Stimulated activated CD8-positive, alpha-beta memory T cell treated with anti-CD3 and anti-CD28 coated beads, Interleukin-2, amount 100 ng/mL, for 1 hour (primary cell): ENCODE measurements at places on chromosomes 6 and 20.

DNA sequence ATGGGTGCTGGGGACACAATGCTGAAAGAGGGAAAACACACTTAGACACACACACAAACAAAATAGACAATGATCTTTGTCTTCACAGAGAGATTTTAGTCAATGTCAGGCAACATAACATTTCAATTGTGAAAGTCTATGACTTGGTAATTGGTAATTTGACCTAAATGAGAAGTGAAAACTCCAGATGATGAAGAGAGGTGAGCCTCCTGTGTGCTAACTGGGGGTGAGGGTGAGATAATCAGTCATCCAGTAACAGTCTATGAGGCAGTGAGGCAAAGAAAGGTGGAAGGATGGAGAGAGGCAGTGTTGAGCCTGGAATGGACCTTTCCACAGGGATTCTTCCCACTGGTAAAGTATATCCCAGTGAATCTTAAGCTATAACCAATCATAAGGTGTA is 744.2 kb downstream of the MAFB start:
- DNase-seq: no peak

DNA sequence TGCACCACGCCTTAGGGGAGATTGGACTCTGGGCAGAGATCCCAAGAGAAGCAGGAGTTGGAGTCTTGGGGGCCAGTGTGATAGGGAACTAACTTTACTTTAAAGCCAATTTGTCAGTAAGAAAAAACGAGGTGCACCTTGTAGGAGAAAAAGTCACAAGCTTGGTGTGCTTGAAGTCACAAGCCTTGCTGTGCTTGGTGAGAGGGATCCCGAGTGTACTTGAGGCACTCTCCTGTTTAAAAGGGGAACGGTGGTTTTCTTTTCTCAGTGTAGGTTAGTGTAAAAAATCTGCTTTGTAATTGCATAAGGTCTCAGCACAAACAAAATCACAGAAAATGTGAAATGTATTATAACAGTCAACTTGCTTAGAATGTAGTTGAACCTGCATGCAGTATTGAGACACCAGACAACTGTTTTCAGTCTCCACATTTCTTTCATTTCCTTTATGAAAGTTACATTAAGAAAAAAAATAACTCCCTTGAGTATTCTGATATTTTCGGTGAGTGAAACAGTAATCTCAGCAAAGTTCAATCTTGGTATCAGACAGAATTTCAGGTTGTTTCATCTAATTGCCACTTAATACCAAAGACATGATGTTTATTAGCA is 111.1 kb upstream of the DUSP22 start:
- no peak for DNase-seq

GRCh38 chr6:111888928-111889695 is 15.9 kb upstream of the FYN start:
- no peak for DNase-seq

- DNase-seq: no peak
These were observed 112.8 kb downstream of the DACT2 start for GRCh38 chr6:168206661-168207274.

DNA sequence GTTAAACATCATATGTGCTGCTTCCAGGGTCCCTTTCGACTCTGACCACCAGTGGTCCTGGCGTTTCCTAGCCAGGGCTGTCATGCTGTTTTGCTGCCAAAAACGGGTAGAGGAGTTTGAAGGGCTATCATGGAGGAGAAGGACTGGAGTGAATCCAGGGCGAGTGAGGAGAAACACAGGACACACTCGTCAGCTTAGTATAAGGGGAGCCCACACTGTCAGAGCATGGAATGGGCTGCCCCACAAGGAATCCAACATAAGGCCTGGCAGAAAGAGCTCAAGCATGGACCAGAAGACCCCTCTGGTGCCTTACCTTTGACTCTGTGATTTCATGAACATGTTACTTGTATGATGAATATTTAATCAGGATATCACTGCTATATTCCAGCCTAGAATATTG is 247.2 kb downstream of the NRN1 start:
- no peak for DNase-seq

DNA sequence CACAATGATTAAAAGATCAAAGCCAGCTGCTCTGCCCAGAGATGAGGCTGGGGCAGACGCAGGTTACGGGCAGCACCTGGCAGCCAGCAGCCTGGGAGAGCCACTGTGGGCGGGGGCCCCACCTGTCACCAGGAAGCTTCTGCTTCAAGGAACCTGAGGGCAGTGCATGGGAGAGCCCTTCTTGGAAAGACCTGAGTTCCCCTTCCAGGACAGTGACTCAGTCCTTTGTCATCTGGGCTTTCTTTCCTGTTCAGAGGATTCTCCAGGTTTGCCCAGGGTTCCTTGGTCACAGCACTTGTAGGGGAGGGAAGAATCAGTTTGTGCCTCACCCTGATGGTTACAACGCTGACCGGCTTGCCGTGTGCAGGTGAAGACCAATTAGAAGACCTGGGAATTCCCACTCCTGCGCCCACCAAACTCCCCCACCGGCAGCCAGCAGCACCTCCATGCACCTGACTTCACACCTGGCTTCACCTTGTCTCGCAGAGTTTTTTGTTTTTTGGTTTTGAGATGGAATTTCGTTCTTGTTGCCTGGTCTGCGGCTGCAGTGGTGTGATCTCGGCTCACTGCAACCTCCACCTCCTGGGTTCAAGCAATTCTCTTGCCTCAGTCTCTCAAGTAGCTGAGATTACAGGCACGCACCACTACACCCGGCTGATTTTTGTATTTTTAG is 2.0 kb downstream of the ZBP1 start:
- no peak for DNase-seq

- DNase-seq: no peak
These were observed 7.6 kb downstream of the ARFGEF2 start for GRCh38 chr20:48928832-48929725.

DNA sequence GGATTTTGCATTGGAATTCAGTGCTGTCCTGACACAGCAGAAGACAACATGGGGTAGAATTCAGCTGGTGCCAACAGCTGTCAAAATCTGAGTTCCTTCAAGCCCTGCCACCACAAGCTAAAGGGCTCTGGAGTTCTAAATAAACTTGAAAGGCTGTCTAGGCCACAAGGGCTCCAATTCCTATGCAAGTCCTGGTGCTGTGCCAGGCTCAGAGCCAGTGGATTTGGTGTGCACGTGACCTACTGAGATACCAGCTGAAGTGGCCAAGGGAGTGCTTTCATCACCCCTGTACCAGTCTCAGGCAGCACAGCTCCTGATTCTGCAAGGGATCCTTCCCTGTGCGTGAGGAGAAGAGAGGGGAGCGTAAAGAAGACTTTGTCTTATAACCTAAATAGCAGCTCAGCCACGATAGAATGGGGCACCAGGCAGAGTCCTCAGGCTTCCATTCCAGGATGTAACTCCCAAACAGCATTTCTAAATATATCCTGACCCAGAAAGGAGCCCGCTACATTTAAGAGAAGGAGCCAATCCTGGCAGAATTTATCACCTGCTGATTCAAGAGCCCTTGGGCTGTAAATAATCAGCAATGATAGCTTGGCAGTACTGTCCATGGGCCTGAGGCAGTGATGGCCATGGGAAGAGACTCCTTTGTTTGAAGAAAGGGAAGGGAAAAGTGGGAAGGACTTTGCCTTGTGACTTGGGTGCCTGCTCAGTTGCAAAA is 881.2 kb upstream of the EPHA7 start:
- no peak for DNase-seq

DNA sequence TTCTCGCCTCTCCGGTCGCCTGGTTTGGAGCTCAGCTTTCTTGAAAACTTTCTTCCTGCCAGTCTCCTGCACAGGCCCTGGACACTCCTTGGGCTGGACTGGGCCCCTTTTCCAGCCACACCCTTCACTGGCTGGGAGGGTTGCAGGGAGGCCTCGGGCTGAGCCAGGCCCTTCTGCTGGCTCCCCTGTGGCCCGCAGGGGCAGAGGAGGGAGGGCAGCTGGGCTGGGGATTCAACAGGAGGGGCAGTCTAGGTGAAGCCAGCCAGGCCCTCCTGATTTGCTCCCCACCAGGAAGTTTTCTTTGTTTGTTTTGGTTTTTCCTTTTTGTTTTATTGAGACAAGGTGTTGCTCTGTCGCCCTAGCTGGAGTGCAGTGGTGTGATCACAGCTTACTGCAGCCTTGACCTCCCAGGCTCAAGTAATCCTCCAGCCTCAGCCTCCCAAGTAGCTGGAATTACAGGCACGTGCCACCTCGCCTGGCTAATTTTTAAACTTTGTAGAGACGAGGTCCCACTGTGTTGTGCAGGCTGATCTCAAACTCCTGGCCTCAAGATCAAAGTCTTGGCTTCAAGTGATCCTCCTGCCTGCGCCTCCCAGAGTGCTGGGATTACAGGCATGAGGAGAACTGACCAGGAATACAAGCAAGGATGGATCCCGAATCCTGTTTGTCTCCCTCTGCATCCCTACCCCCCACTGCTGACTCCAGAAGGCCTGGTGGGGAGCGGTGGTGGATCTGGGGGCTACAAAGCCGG is 23.5 kb upstream of the CDH22 start:
- DNase-seq: no peak

- no peak for DNase-seq
These were observed 209.8 kb downstream of the ZMYND8 start for GRCh38 chr20:47146686-47147085.

- no peak for DNase-seq
These were observed 422.2 kb upstream of the PLCB4 start for GRCh38 chr20:8646716-8647115.

- DNase-seq: no peak
These were observed 48.9 kb upstream of the IYD start for GRCh38 chr6:150319924-150320323.
